ENCODE measurements at places on chromosomes 7 and 10.

- DNase-seq: no peak
Observed at GRCh38 chr7:11171569-11172192, 198.0 kb downstream of the PHF14 start.

- DNase-seq: no peak
Observed at GRCh38 chr10:52453501-52453900, 139.4 kb downstream of the DKK1 start.

- DNase-seq: no peak
Observed at GRCh38 chr7:157554393-157555238, 217.8 kb downstream of the DNAJB6 start.

DNA sequence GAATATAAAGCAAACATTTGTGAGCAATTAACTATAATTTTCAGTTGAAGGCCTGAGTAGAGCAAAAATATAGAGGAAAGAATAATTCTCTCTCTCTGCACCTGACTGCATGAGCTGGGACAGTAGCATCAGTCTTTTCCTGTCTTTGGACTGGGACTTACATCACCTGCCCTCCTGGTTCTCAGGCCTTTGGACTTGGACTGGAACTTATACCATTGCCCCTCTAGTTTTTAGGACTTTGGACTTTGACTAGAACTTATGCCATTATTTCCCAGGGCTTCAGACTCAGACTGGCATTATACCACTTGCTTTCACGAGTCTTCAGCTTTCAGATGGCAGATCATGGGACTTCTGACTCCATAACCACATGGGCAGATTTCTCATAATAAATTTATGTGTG is 81.0 kb upstream of the SLC25A13 start:
- no peak for DNase-seq

- DNase-seq: no peak
Observed at GRCh38 chr10:90960355-90960814, 39.5 kb upstream of the ANKRD1 start.

GRCh38 chr10:132724446-132724845 is 61.5 kb downstream of the NKX6-2 start:
- no peak for DNase-seq

DNA sequence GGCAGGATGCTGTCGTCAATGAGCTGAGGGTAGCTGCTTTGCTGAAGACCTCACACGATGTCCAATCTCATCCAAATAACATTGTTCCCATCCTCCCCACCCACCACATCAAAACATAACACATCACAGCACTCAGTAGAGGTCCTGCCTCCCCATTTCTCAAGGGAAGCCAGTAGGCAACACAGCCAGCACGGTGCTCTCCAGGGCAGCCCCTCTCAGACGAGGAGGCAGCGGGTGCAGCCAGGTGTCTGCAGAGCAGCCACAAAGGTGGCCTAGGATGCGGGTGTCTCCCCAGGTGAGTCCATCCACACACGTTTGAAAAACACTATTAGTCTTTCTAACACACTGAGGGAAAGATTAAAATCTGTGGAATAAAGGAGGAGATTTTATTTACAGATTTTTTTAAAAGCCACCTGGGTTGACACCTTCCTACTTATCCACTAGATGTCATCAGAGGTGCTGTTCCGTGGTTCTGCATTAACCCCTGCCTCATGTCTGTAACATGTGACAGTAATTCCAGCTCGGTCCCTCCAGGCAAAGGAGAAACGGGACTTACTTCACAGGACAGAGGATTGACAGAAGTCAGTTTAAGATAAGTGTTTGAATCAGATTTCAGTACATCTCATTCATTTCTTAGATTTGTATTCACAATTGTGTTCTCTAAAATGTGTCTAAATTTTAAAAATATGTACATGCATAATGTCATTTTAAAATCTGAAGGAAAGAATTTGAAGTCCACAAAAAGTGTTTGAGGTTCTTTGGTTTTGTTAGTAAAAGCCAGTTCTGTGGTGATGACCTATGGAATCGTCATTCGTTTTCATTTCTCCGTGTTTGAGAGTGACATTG is 68.0 kb downstream of the LANCL2 start:
- DNase-seq: no peak

DNA sequence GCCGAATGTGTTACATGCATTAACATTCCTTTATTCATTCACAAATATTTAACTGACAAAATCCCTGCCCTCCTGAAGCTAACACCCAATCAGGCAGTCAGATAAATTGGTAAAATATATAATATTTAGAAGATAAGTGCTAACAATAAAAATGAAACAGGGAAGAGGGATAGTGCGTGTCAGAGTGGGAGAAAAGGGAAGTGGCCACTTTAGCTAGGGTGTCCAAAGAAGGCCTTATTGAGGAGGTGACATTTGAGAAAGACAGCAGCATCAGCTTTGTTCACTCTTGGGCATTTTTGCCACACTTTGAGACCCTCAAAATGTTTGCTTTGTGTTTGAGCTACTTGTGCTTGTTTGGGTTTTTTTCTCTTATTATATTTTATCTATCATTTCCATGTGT is 317.8 kb downstream of the SNX13 start:
- DNase-seq: no peak

DNA sequence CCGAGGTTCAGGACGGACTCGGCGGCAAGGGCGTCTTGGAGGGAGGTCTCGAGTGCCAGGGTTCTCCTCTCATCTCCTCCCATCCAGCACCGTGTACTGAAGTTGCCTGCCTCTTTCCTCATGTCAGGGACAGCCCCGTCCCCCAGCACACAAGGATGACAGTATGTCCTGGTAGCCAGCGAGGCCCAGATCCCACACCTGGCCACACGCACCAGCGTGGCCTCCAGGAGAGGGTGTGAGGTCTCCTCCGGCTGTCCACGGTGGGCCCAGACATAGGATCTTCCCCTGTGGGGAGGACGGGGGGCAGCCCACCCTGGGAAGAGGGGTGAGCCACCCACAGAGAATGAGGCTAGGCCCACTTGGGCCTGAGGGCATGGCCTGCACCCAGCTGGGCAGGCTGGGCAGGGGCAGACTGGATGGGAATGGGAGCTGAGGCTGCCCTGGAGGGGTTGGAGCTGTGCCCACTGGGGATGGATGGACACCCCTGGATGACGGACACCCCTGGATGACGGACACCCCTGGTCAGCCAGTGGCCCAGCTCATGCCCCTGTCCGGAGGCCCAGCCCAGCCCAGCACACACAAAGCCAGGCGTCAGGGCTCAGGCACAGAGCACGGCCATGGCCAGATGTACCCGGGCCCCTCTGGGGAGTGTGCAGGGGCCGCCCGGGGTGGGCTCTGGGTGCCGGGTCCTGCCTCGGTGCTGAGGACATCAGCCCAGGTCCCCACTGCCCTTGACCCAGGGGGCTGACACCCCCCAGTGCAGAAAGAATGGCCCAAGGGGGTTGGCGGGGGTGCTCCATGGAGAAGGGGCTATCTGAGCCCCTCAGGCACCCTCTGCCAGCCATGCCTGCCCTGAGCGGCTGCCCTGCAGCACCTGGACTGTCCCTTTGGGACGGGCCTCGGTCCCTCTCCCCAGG is 30.9 kb upstream of the CFAP46 start:
- no peak for DNase-seq

DNA sequence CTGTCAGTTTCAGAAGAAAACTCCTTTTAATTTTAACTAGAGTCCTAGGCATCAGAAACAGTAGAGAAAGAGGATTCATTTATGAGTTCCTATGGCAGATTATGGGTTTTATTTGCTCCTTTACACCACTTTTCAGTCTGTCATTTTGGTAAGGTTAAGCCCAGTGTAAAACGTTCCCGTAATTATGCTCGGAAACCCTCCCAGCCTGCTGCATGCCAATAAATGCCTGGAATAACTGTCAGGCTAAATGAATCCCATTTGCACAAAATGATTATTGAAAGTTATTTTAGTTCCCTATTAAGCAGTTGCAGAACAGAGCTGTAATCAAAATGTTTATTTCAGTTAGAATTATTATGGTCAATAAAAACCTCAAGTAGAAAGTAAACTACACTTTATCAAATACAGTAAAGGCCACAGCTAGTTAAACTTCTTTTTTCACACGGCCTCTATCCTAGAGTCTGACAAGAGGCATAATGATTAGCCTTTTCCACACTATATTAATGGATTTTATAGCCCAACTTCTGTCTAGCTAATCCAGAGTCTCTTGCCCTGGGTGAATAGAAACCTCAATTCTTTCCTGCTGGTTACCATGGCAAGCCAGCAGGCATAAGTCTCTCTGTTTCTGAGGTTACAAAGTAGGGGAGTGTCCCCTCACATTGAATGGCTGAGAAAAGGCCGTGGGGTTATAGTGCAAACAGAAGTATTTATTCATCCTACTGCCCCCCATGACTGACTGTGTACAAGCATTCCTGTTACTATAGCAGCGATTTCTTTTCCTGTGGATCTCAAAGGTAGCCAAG is 80.8 kb upstream of the NPVF start:
- no peak for DNase-seq

- no peak for DNase-seq
Observed at GRCh38 chr10:71349406-71349805, 30.3 kb downstream of the SLC29A3 start.

DNA sequence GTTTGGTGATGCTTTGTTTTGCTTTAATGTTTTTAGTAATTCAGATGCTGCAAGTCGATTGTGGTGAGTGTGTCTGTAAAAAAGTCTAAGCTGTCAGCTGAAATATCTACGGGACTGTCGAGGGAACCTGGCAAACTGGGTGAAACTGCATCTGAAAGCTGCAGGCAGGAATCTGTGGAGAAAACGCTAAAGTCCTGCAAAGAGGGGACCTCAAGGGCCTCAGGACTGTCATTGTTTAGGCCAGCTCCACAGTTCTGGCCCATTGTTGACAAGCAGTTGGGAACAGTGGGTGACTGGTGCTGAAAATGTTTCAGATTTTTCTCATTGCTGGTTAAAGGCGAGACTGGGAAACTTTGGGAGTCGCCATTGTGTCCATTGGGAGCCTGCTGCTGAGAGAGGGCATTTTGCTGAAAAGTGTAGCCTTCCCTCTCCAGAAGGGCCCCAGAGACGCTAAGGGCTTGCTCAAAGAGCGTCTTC is 1.8 kb downstream of the HOXA2 start:
- no peak for DNase-seq

- DNase-seq: no peak
Observed at GRCh38 chr7:123715198-123715597, 33.6 kb downstream of the WASL start.

DNA sequence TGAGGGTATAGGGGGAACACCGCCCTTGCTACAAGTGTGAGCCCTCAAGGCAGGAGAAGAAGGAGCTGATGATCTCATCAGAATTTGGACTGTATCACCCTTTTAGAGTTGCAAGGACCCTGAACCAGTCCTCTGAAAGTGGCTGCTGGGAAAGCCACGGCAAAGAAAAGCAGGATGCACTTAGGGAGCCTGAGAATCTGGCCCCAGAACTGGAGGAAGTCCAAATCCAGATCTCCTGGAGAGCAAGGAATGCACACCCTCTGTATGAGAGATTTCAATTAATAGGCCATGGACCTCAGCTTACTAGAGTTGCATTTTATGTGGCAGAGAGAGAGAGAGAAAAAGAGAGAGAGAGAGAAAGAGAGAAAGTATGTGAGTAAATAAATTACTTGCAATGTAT is 662.9 kb downstream of the CCSER2 start:
- DNase-seq: no peak

GRCh38 chr7:141073173-141073640 is 657 bp upstream of the TMEM178B start:
- DNase-seq: no peak

DNA sequence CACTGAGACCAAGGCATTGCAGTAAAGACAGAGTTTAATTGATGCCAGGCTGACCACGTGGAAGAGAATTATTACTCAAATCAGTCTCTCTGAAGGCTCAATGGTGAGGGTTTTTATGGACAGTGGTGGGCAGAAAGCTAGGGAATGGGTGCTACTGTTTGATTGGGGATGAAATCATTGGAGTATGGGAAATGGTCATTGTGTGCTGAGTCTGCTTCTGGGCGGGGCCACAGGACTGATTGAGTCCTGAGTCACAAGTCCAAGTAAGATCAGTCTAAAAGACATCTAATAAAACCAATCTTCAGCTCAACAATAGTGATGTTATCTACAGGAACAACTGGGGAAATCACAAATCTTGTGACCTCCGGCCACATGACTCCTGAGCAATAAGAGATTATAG is 868.4 kb downstream of the SORCS3 start:
- no peak for DNase-seq

- no peak for DNase-seq
Observed at GRCh38 chr7:42650701-42651100, 261.2 kb downstream of the C7orf25 start.

GRCh38 chr7:157408258-157409101 is 71.7 kb downstream of the DNAJB6 start:
- DNase-seq: no peak

- DNase-seq: no peak
Observed at GRCh38 chr10:130487566-130487965, 351.4 kb downstream of the GLRX3 start.

- no peak for DNase-seq
Observed at GRCh38 chr10:71694567-71694968, 25.0 kb downstream of the C10orf105 start.

DNA sequence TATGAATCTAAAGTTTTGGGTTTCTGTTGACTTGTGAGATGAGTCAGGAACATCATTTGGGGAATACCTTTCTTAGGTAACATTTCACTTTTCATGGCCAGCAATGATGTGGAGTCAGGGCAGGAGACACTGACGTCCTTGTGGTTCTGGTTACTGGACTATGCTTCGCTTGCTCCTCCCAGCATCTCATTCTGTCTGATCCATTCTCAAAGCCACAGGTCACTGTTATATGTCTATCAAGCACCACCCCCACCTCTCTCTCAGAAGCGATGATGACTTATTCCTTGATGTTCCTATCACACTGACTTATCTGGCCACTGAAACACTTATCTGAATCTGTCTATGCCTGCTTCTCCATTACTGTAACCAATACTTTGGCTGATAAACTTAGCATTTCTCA is 51.6 kb downstream of the TES start:
- DNase-seq: no peak

- DNase-seq: no peak
Observed at GRCh38 chr10:17381502-17382142, 72.8 kb downstream of the ST8SIA6 start.

- DNase-seq: no peak
Observed at GRCh38 chr10:60459701-60460457, 70.2 kb upstream of the ANK3 start.

- DNase-seq: no peak
Observed at GRCh38 chr10:102603946-102604345, 40.3 kb upstream of the TRIM8 start.

- DNase-seq: no peak
Observed at GRCh38 chr10:19606968-19607367, 209.3 kb upstream of the PLXDC2 start.

DNA sequence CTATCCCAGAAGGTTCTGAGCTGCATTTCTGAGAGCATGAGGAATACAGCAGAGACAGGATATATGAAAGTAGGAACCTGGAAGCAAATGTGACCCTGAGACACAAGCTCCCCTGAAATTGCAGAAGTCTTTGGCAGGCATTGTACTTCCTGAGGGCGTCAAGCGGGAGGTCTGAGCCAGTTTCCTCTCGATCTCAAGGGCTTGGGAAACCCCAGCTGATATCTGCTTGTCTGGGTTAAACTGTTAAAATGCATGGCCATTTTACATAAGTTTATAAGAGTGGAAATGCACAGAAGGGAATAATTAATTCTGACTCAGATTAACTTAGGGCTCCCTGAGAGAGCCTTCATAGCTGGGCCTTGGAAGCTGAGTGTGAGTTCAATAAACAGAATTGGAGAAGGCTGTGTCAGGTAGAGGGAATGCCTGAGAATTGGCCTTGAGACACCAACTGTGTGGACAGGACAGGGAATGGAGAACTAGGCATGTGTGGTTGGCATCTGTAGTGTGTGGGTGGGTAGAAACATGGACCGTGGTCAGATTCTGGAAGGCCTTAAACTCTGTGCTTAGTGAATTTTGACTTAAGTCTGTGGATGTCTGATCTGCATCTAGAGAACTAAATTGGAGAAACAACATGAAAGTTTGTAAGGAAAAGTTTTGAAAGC is 53.3 kb downstream of the WIPF3 start:
- no peak for DNase-seq
